Fibroblast of the conjunctiva (primary cell): ENCODE measurements at places on chromosomes 2 and 18.

GRCh38 chr2:219210886-219211362, 4.3 kb downstream of the ZFAND2B start:
- no peak for DNase-seq

GRCh38 chr2:174608866-174609214, 11.2 kb upstream of the WIPF1 start:
- DNase-seq: no peak

DNA sequence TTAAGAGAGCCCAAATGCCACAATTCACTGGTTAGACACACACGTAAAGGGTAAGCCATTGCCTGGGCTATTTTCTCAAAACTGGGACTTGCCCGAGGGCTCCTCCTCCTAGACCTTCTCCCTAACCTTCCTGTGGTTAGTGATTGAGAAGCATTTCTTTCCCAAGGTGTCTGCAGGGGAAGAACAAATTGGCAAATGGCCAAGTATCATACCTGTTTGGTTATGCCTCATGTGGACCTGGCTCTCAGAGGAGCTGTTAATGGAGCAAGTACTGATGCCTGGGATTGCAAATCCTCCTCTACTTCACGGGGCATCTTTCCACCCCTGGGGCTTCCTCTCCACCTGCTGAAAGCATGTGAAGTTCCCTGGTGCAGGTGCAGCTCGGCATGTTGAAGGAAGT, 187.5 kb upstream of the CYRIA start:
- no peak for DNase-seq

DNA sequence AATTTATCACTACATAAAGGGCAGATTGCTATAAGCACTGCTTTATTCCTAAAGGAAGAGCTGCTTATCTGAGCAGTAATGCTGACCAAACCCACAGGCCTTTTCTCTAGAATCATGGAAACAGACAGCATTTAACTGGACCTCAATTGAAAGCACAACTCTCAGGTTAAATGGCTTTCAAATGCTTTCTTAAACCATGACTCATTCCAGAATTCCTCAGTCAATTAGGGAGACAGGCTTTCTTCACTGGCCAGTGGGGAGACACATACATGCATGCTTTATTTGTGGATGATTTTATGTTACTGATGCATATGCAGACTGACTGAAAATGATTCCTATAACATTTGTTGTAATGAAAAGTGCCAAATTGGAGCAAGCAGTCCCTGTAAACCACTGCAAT, 114.6 kb downstream of the ACVR1 start:
- no peak for DNase-seq

GRCh38 chr2:241811201-241811951, 2.4 kb downstream of the NEU4 start:
- no peak for DNase-seq

DNA sequence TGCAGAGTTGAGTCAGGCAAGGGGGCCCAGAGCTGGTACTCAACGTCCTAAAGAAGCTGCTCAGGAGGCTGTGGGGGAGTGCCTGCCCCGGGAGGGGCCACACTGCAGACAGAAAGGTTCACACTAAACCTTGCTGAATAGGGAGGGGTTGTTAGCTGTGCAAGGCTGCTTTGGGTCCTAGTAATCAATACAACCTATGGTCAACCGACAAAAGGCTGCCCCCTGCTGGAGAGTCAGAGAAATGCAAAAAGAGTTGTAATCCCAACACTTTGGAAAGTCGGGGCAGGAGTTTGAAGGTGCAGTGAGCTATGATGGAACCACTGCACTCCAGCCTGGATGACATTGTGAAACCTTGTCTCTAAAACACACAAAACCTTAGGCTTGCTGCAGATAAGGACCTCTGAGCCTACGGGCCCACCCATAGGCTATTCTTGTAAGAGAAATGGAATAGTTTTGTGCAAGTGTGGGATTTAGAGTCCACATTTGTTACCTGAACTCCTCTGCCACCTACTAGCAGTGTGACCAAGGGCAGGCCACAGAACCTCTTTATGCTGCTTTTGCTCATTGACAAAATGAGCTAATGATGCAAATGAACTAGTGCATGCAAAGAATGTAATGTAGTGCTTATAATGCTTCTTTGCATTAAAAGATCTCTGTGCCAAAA, 81.5 kb downstream of the PRPF40A start:
- no peak for DNase-seq

DNA sequence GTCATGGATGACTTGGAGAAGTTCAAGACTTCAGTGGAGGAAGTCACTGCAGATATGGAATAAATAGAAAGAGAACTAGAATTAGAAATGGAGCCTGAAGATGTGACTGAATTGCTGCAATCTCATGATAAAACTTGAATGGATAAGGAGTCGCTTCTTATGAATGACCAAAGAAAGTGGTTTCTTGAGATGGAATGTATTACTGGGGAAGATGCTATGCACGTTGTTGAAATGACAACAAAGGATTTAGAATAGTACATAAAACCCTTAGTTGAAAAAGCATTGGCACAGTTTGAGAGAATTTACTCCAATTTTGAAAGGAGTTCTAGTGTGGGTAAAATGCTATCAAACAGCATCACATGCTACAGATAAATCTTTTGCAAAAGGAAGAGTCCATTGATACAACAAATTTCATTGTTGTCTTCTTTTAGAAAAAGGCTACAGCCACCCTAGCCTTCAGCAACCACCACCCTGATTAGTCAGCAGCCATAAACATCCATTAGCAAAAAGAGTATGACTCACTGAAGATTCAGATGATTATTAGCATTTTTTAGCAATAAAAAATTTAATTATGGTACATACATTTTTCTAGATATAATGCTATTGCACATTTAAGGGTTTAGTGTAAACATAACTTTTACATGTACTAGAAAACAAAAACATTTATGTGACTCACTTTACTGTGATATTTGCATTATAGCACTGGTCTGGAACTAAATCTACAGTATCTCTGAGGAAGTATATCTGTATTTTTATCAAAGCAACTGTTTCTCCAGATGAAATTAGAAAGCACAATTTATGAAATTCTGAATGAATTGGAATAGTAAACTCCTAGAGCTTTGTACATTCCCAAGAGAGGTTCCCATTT, 110.5 kb upstream of the TACR1 start:
- no peak for DNase-seq

DNA sequence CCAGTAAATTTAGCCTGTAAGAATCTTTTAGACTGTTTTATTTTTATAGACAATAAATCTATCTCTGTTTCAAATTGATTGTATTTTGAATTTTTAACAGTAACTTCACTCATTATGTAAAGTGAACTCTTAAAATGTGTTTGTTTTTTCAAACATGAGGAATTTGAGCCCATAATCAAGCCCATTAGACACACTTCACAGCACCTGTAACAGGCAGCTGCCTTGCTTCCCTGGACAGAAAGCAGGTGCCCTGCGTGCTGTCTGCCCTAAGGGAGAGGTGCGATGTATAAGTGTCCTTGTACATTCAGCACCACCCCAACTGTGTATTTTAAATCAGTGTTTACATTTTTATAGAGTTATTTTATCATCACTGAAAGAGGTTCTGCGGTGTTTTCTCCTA, 186.5 kb upstream of the TPO start:
- DNase-seq: no peak

DNA sequence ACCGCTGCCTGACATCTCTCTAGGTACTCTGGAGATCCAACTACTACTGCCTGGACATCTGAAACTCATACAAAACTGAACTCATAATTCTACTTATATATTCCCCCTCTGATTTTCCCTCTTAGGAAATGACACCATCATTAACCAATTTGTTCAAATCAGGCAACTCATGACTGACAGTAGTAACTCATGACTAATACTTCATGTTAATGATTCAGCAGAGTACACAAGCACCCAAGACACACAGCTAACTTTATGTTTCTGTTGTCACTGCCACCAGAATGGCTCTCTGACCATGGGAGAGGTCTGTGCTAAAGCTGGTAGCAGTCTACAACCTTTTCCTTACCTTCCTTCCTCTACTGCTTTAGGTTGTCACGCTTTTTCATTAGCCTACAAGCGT, 91.1 kb downstream of the ITSN2 start:
- DNase-seq: no peak

DNA sequence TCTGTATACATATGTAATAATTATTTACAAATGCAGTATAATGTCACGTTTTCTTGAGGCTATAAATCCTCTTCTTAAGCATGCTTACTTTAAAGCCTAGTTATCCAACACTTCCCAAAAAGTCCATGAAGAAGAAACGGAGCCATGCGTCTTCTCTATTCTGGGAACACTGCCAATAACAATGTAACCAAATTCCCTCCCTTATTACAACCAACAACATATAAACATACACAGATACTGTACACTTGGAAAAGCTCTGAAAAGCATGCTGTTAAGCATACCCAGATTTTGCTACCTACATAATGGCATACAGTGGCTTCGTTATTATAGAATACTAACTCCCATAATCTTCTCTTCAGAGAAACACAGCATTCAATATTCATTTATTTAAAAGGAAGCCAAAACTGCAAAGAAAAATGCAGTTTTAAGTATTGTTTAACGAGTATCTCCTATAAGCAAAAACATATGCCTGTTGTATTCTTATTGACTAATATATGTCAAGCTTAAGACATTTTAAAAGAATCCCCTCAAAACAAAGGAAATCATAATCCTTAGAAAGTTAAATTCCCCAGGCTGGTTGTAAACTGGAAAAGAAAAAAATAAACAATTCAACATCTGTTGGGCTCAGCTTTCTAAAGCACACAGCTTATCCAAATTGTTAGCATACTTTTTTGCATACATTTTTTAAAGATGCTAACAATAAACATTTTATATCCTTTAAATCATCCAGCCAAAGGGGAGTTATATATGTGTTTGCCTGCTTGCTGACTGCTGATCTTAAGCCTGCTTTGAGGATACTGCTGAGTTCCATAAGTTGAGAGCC, 83.4 kb downstream of the SLC25A12 start:
- peak; percentile 24 for DNase-seq

GRCh38 chr2:37456479-37456878, 112.0 kb downstream of the QPCT start:
- DNase-seq: no peak

DNA sequence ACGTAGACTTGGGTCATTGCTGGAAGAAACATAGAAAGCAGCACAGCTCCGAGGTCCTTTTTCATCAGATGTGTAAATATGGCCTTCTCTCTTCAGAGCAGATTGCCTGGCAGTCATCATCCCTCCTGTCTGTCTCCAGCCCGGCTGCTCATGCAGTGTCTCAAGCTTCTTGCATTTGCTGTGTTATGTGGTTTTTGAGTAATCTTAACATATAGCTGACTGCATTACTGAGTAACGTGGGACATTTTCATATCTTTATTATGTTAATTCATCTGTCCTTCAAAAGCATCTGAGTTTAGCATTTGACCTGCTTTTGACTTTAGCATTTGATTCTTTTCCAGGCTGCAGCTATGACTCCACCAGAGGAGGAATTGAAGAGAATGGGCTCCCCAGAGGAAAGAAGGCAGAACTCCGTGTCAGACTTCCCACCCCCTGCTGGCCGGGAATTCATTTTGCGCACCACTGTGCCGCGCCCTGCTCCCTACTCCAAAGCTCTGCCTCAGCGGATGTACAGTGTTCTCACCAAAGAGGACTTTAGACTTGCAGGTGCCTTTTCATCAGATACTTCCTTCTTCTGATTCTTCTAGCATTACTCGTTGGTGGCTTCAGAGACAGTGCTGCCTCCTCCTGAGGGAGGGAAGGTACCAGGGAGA, 116.2 kb downstream of the RAB3GAP1 start:
- no peak for DNase-seq

- no peak for DNase-seq
Observed at GRCh38 chr2:118372886-118373830, 284.9 kb downstream of the INSIG2 start.

DNA sequence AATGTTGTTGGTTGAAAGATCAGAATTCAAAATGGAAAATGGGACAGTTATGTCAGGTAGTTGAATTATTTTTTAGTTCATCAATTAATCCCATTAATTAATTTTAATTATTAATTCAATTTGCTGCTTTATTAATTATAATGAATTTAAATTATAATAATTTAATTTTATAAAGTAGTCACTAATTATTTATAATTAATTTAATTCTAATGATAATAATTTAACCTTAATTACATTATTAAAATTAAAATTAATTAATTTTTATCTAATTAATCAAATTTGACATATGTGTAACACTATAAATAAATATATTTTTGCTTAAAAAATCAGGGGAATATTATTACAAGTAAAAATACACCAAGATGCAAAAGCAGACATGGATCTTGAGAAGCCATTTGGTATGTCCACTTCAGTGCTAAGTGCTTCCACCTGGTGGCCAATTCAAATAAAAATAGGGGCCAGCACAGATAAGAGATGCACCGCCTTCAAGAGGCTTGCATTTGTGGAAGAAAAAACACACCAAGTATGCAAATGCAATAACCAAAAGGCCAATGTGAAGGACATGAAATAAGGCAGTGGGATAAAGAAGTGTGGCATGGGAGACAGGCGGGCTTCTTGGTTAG, 73.2 kb downstream of the MBP start:
- DNase-seq: peak; percentile 73

GRCh38 chr2:208490492-208490891, 83.9 kb downstream of the PTH2R start:
- DNase-seq: no peak

DNA sequence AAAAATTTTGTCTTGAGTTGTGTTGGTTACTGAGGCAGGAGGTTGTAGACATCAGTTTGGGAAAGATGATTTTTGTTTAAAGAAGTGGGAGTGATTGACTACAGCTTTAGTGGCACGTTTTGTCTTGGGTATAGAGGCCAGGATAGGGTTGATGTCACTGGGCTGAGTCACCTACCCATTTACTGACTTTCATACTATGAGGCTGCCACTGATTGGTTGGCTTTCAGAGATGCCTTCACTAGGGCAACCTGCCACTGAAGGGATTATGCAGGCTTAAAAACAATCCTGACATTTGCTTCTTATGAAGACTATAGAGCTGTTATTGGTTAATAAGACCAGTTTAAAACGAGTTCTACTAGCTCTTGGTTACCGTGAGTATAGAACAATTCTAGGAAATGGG, 479.1 kb downstream of the SOX11 start:
- DNase-seq: no peak

DNA sequence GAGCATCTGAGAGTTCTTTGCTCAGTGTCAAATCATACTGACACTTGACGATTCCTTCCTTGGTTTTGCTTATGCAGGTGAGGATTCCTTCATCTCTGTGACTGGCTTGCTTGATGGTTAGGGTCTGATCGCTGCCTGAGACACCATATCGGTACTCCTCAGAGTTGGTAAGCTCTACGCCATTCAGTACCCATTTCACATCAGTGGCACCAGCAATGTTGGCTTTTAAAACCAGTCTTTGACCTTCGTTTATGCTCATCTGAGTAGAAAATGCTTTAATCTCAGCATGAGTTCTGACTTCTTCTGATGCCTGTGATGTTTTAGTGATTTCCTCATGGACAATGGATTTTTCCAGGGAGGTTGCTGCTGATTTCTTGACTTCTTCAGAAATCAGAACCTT, 48.4 kb downstream of the PLEKHA3 start:
- DNase-seq: no peak

DNA sequence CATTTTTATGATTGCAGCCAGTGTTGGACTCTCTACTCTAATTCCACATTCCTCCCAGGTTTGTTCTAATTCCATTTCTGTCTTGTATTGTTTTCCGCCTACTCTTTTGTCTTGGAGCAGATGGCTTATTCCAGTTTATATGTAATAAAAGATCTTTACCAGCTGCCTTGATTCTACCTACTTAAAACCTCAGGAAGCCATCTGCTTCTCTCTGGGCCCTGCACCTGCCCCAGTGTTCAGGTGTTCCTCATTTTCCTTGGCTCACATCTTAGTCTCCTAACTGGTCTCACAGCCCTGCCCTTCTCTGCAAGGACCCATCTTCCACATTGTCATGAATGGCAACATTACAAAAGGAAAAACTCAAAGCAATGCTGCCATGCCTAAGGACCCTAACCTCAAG, 21.0 kb upstream of the IL37 start:
- no peak for DNase-seq

- DNase-seq: no peak
Observed at GRCh38 chr2:23394700-23395099, 9.7 kb downstream of the KLHL29 start.
